ENCODE measurements at places on chromosomes 1 and 21.
A peak's percentile ranks its signal among the peaks of the same experiment; 100 is the strongest.

DNA sequence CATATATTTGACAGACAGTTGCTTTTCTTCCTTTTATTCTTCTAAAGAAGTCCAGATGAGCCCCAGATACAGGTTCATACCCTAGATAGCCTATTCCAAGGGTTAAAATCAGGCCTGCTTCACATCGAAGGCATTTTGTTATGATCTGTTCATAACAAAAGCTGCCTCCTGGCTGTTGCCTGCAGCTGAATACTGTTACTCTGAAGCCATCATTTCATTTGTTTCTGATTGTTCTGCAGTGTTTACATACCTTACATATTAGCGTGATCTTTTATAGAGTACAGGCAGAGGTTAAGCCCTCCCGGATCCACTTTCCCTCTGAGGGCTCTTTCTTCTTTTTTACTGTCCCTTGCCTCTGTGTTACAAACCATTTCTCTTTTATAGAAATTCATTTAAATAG lies 219.0 kb upstream of the HOOK1 start:
- DNase-seq = no peak

DNA sequence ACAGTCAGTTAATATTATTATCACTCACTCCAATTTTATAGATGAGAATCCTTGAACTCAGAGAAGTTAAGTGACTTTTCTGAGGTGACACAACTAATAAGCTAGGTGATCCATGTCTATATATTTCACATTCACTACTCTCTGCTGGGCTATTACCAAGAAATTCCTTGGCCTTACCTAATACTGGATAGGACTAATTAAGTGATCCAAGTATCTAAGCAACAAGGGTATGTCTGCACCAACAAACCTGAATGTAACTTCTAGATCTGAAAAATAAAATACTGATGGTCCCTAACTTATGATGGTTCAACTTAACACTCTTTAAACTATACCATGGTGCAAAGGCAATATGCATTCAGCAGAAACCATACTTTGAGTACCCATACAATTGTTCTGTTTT lies 14.8 kb upstream of the CASQ2 start:
- no peak for DNase-seq

- peak; percentile 91 for DNase-seq
These were observed 17.3 kb downstream of the CHD5 start for GRCh38 chr1:6162773-6163172.

- no peak for DNase-seq
These were observed 113.2 kb downstream of the RUNX1 start for GRCh38 chr21:34935898-34936297.

GRCh38 chr1:178405137-178405536 lies 91.6 kb downstream of the CLEC20A start:
- DNase-seq = no peak
